Renal cortical epithelial cell (primary cell): ENCODE measurements at places on chromosomes 12 and 14. TPM values are rescaled to one million over a fixed set of nuclear protein-coding genes. Genes with fewer than 3 reads are reported as not detected.

- DNase-seq: no peak
These were observed 249.2 kb downstream of the NELL2 start for GRCh38 chr12:44626883-44627282.

The SAMD15 gene
- 2.3 and 12.9 TPM in 2 replicates for total RNA-seq

DNA sequence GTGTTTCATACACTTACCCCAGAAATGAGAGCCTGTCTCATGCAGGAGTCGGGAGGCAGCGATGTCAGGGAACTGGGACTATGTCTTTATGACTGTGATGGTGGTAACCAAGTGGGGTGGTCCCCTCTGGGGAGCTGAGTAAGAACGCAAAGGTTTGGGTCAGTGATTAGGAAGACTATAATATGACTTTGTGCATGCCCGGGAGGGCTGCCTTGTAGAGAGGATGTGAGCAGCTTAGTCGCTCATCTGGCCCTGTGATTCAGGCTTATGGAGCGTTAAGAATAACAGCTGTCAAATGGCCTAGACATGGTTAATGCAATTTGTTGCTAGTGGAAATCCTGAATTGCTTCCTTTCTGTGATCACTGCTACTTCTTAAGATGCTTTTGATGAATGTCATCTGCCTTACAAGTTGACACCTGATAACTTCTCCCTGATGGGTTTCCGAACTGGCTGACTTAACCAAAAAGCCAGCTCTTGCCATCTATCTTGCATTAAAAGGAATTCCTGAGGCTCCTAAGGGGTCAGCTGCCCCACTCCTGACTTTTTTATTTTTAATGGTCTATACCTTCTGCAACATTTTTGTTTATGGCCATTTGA is 35.4 kb upstream of the AACS start:
- no peak for DNase-seq

DNA sequence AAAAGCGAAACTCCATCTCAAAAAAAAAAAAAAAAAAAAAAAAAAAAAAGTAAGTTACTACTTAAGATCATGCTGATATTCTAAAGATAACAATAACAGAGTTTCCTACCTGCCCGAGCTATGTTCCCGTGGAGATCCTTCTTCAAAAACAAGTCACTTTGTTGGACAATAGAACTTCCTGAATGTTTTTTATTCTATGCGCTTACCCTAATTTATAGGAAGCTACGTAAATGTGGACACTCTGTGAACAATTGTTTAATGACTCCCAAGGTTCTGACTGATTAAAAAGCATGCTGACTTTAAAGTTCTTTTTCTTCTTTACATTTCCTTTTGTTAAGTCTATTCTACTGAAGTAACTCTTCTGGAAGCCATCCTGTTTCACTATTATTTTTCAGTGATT is 52.5 kb downstream of the FGD4 start:
- DNase-seq: no peak
